ENCODE measurements at places on chromosomes 7 and 10.

DNA sequence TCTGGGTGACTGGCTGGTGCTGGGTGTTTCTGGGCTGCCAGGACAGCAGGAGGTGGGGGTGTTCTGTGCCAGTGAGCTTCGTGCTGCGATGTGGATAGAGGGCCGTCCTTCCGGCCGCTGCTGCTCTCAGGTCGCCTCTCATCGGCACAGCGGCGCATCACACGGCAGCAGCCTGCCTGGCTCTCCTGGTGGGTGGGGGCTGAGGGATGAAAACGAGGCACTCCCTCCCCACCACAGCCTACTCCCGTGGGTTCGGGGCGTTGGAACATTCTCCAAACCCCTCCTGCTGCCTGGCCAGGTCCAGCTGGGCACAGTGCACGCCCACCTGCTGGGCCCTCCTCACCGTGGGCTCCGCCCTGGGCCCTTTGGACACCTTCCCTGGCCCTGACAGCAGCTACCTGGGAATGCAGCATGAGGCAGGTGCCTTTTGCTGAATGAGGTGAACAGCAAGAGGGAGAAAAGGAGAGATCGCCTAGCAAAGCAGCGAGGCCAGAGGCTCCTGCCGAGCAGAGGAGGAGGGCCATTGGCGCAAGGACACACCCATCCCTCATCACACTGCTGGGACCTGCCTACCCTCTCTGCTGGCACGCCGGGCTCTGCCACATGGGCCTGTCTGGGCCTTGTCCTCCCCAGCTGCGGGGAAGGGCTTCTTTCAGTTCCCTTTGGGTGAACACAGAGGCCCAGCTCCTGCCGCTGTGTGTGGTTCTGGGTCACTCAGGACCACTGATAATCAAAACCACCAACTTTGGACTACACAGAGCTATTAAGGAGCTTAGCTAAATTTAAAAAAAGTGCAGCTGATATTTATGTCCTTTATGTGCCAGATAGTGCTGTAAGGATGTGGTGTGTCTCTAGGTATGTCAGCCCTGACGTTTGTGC lies 33.4 kb downstream of the INPP5A start:
- no peak for DNase-seq

DNA sequence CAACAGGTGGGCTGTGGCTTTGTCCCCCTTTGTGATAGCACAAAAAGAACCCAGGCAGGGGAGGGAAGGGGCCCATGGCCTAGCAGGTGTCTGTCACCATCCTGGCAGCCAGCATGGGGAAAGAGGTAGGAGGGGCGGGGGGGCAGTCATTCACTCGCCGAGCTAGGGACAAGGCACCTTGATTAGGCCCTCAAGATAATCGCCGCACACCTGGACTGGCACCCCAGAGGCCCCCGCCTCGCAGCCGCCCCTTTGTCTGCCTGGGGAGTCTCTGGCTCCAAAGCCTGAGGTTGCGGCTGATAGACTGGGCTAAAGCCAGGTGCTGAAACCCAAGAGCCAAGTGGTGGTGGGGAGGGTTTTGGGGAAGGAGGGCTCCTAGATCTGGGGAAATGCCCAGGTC lies 151.2 kb upstream of the PCBD1 start:
- no peak for DNase-seq

GRCh38 chr10:82288461-82288881 lies 413.5 kb downstream of the NRG3 start:
- DNase-seq = no peak

DNA sequence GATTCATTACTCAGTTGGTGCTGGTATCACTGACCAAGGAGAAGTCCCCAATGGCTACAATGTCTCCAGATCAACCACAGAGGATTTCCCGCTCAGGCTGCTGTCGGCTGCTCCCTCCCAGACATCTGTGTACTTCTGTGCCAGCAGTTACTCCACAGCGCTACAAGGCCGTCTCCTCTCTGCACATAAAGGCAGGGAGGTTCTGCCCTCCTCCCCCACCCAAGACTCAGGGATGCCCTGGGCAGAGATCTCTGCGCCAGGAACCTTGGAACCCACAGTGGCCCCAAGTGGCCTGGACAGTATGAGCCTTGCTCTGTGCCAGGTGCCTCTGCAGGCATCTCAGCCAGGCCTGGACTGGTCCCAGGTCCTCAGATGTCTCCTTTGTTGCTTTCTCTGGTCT lies 193.4 kb upstream of the PRSS58 start:
- DNase-seq = no peak

DNA sequence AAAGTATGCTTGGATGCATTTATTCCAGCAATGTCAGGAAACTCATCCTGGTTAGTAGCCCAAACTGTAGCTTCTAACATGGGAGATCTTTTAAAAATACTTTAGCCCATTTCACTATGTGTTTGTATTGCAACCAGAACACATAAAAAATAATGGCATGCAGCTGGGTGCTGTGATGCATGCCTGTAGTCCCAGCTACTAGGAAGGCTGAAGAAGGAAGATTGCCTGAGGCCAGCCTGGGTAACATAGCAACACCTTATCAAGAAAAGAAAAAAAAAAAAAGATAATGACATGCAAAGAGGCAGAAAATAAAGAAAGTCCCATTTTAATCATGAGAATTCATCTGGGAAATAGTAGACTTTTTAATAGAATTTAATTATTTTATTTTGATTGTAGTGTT lies 517.0 kb upstream of the TEX47 start:
- DNase-seq = no peak

- DNase-seq = no peak
Measured at GRCh38 chr10:123147635-123148413, at the start of gene HMX2. TSS of gene HMX2 (plus strand) at chr10:123148136. CDS start at chr10:123148379, 243 bp downstream.

DNA sequence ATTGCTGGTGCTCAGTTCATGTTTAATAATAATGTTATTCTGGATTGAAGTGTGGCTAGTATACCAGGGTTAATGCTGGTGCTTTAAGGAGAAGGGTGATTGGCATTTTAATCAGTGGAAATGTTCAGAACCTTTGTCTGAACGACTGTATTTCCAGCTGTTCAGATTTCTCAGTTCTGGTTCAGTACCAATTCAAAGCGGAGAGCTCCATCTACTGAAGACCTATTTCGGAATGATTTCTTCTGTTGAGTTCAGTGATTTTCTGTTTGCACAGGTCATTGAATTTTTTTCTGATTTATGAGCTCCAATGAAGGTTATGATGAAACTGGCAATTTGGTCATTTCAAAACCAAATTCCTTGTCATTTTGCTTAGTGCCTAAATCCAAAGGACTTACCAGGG lies 160.1 kb downstream of the EXOC4 start:
- DNase-seq = no peak

DNA sequence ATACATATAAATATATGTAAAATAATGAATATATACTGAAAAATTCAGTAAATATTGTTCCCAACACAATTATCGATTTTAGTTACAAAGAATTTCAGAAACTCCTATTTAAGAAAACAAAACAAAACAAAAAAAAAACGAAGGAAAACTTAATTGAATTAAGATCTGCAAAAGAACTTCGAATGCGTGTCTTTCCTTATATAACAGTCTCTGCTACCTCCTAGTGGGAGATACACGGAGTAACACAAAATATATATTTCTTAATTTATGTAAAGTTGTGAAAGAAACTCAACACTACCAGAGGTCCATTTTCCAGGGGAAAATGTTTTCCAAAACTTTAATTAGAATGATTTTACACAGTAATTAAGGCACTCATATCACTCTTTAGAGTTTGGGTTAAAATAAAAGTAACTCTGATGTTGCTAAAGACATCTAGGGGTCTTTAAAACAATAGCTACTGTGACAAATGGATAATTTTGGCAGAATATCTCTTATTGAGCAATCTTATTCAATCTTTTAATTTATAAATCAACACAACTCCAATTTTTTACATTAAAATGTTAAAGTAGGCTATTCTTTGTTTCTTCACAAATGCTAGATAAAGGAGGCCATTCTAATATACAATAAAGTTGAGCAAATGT lies 41.6 kb downstream of the NEBL start:
- no peak for DNase-seq

DNA sequence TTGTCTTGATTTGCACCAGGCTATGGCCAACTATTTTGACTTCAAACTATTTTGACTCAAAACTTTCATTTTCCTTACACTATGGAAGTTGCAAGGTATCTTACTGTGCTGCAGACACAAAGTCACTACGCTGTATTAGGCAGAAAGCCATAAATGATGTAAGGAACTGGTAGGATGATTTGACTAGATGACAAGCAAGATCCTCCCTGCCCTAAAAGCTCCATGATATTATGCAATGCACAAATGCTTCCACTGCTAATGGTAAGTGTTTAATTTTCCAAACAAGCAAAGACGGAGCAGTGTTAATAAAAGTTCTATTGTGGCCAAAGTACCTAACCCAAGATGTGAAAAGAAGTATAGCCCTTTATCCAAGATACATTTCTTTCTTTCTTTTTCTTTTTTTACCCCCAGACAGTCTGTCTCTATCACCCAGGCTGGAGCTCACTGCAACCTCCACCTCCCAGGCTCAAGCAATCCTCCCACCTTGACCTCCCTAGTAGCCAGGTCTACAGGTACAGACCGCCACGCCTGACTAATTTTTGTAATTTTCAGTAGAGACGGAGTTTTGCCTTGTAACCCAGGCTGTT lies 98.2 kb downstream of the ANK3 start:
- DNase-seq = no peak

Data from activated CD4-positive, alpha-beta T cell treated with anti-CD3 and anti-CD28 coated beads for 24 hours (primary cell).